ENCODE measurements at places on chromosomes 11 and 22.
A peak's percentile ranks its signal among the peaks of the same experiment; 100 is the strongest.

GRCh38 chr22:17198170-17199002, 20.8 kb downstream of the ADA2 start:
- DNase-seq = no peak

DNA sequence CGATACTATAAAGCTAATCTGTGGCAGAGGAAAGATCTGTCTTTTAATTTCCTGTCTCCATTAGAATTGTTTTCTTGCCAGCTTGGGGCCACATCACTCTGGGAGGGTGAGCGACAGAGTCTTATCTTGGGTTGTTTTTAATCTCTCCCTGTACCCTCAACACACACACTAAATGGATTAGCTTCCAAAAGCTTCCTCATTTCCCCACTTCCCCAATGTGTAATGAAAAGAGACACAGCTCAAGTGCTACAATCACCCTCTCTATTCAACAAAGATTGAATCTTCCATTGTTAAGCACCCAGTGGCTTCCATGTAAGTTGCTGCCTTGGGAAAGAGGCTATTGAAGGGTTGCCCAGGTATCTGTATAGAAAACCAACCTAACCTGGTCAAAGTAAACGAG, 6.1 kb upstream of the ASCL3 start:
- no peak for DNase-seq

DNA sequence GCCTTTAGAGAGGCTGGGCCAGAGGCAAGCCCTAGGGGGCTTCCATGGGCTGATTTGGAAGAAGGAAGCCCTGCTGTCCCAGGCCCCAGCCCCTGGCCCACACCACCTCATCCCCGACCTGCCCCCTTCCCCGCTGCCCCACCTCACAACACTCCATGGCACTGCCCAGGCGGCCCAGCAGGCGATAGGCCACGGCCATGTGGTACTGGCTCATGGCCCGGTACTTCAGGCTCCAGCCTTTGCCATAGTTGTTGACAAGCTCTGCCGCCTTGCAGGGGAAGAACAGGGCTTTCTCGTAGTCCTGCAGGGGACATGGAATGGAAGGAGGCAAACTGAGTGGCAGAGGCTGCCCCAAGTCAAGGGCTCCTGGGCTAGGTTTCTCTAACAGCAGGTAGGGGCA, 6.4 kb downstream of the RAPSN start:
- DNase-seq = no peak

DNA sequence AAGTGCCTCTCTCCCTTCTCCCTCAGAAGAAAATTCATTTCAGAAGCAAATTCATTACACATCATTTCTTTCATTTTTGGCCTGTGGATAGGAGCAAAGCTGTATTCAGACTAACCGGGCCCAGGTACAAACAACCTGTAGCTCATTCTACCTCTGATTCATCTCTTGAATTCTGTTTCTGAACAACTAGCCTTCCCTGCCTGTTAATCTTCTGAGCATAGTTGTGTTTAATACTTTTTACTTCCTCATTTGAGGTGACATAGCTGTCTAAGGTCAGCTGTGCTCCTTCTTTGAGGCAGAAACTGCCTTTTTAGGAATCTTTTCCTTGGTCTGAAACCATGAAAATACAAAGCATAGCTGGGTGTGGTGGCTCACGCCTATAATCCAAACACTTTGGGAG, 12.6 kb upstream of the IL18BP start:
- no peak for DNase-seq

DNA sequence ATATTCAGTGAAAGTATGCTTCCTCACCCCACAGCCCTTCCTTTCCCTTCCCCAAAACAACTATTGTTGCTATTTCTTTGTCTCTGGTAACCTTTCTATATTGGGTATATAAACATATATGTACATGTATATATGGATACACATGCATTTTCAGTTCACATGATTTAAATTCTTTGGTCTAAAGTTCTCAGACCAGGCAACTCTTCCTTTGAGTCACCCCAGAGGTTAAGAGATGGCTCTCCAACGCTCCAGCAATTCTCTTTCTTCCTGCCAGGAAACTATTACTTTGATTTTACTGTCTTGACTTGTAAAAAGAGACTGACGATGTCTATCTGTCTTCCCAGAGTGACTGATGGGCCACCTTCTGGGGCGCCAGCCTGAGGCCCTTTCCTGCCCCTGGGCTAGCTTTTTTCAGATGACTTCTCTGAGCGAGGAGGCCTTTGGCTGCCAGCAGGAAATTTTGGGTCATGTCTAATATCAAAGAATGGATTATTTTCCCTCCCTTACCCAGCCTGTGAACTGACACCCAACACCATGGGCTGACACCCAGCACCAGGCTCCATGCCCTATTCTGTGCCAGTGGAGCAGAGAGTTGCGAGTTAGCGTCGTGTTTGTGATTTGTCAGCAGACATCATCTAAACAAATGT, 14.4 kb upstream of the ST3GAL4 start:
- no peak for DNase-seq

DNA sequence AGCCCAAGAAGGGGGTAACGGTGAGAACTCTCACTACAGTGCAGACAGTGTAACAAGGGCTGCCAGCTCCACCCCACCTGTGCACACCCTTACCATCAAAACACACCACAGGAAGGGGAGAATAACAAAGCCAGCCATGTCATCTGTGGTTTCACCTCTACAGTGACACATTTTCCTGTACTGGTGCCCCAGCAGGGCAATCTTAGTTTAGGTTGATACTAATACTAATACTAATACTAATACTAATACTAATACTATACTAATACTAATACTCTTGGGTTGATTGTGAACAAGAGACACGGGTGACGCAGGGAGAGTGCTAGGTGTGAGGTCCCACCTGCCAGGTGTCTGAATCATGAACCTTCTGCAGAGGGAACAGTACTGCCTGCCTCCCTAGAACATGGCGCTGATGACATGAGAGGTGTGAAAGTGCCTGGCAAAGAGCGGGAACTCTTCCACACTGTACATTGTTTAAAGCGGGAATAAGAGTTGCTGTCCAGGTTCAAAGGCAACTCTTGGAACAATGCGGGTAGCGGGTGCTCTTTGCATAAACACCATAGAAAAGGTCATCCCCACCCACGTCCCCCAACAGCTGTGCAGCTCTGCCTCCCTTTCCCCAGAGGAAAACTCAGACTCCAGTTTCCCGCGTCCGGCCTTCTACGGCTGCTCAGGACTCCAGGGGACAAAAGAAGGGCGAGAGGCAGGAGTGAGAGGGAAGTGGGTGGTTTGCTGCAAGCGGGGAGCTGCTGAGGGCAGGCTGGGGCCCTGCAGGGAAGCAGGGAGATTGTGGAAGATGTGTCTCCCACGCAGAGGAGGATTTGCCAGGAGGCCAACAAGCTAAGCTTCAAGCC, 25.0 kb upstream of the TMPRSS4 start:
- no peak for DNase-seq

GRCh38 chr11:121012091-121012490, 11.8 kb upstream of the TBCEL start:
- DNase-seq = no peak

GRCh38 chr11:119618208-119618909, 110.6 kb downstream of the NECTIN1 start:
- no peak for DNase-seq

GRCh38 chr11:45341372-45341771, 55.2 kb upstream of the SYT13 start:
- DNase-seq = no peak

GRCh38 chr22:32205974-32206773, 1.3 kb upstream of the RFPL2 start:
- DNase-seq = no peak

DNA sequence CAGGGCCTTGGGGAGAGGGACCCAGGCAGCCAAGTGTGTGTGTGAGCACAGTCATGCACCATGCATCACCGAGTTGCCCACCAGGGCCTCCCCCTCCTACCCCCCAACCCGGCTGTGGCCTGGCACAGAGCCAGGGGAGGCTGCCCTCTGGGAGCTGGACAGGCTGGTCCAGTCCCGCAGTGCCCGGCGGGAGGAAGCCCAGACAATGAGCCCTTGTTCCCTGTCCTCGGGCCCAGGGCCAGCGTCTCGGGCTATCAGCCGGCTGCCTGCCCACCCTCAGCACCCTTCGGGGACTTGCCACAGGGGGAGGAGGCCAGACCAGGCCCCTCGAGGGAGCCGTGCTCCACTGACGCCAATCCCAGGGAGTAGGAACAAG, 4.5 kb downstream of the LRRC75B start:
- no peak for DNase-seq

- no peak for DNase-seq
Measured at GRCh38 chr11:84720706-84721402, 906.3 kb downstream of the DLG2 start.

GRCh38 chr11:96464700-96465307, 75.0 kb downstream of the JRKL start:
- no peak for DNase-seq

DNA sequence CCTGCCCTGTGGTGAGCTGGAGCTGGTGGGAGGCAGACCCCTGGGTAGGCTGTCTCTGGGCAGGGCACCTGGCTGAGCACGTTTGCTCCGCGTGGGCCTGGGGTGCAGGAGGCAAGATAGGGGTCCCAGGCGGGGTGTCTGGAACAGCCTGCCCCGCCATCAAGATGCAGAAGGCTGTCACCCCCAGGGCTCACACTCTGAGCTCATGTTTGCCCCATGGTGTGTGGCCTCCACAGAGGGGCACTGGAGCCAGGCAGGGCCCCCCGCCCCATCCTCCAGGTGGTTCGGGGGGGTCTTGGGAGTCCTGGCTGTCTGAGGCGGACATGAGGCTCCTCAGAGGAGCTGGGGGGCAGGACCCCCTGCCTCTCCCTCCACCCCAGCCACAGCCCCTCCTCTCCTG, 28.9 kb upstream of the CARS1 start:
- no peak for DNase-seq

GRCh38 chr11:57622263-57622662, 24.8 kb downstream of the SERPING1 start:
- no peak for DNase-seq

- DNase-seq = no peak
Measured at GRCh38 chr11:131910523-131911387, 540.3 kb downstream of the NTM start.

DNA sequence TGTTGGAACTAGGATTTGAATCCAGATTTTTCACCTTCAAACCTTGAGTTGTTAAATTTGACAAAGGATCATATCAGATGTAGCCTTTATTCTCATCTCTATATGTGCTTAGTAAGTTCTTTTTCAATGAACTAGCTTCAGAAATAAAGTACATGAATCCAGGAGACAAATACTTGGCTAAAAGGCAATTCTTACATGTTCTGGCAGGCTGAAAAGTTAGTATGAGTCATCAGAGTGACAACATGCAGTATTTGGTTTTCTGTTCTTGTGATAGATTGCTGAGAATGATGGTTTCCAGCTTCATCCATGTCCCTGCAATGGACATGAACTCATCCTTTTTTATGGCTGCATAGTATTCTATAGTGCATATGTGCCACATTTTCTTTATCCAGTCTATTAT, 40.4 kb downstream of the BBOX1 start:
- DNase-seq = no peak

- no peak for DNase-seq
Measured at GRCh38 chr11:71218789-71219499, 33.4 kb downstream of the SHANK2 start.

DNA sequence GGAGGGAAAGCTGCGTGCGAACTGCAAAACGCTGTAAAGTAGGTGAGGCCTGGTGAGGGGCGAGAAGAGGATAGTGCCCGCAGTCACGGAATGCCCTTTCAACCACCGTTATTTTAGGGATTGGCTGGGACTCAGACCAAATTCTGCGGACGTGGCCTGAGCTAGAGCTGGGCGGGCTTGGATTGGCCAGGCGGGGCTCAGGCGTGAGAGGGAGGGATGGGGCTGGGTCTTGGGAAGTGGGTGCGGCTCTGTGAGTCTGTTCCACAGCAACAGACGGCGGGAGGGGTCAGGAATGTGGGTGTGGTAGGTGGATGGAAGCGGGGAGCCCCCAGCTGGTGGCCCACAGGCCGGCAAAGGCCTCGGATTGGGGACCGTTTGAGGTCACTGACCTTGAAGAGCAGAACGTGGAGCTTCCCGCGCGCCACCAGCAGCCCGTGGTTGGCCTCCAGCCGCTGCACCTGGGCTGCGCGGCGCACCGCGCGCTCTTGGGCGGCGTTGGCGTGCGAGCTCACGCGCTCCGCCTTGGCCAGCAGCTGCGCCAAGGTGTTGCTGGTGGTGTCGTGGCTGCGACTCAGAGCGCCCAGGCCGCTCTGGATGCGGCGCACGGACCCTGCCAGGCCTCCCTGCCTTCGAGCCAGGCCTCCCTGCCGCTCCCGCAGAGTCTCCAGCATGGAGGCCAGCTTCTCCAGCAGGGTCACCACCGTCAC, 444 bp downstream of the CAVIN3 start:
- DNase-seq = peak; percentile 39

- no peak for DNase-seq
Measured at GRCh38 chr11:64297699-64298358, 2.3 kb upstream of the CATSPERZ start.

- no peak for DNase-seq
Measured at GRCh38 chr11:40104941-40105550, 1354.4 kb downstream of the LRRC4C start.

All from liver (tissue), 10 donors.